ENCODE measurements at places on chromosomes 3 and 15. TPM values are rescaled to one million over a fixed set of nuclear protein-coding genes. Genes with fewer than 3 reads are reported as not detected.

The FRMD4B gene
- 20.7 TPM for total RNA-seq

The LRRC31 gene
- 6.5 TPM for total RNA-seq

DNA sequence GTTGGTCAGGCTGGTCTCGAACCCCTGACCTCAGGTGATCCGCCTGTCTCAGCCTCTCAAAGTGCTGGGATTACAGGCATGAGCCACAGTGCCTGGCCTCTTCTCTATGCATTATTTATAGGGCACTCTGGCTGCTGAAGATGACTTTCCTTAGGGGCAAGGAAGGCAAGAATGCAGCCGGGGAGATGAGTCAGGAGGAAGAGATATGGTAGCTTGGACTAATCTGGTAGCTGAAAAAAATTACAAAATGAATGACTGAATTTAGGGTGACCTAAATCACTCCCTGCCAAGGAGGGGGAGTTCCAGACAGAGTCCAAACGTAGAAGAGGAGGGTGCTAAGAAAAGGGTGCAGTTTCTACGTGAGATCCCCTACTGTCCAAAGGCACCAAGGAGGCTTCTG lies 14.2 kb downstream of the RHCG start:
- H3K27ac ChIP-seq, result no peak overlapping the region
- H3K27me3 ChIP-seq, result peaks cover 9% of the 10 kb centered on the region
- DNase-seq, result no peak
- no peaks in the 10 kb centered on the region for H3K36me3 ChIP-seq

DNA sequence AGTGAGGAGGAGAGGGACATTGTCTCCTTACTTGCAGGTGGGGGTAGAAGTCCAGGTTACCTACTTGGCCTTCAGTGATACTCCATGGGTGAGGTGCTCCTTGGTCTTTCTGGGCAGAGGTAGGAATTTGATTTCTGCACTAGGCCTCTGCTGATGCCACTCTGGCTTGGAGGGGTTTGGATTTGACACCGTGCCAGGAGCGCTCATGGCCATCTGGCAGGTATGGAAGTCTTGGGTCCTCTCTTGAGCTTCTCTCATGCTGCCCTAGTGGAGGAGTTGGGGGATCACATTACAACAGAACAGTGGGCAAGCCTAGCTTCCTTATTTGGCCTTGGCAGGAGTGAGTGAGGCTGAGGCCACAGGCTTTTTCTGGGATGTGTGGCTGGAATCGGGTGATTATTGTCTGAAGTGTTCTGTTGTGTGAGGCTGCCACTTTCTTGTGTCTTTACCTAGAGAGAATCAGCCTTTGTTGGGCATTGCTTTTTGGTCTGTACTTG lies 525.0 kb downstream of the GABRG3 start:
- no peaks in the 10 kb centered on the region for H3K36me3 ChIP-seq
- no peak overlapping the region for H3K4me3 ChIP-seq
- DNase-seq, result no peak
- H3K4me1 ChIP-seq, result no peaks in the 10 kb centered on the region

The GP5 gene
- total RNA-seq, result 0.27 TPM

The MME gene
- 250 TPM for total RNA-seq

The TM4SF18 gene
- total RNA-seq, result 1.7 TPM
